ENCODE measurements at places on chromosomes 1 and 21.
A peak's percentile ranks its signal among the peaks of the same experiment; 100 is the strongest.

DNA sequence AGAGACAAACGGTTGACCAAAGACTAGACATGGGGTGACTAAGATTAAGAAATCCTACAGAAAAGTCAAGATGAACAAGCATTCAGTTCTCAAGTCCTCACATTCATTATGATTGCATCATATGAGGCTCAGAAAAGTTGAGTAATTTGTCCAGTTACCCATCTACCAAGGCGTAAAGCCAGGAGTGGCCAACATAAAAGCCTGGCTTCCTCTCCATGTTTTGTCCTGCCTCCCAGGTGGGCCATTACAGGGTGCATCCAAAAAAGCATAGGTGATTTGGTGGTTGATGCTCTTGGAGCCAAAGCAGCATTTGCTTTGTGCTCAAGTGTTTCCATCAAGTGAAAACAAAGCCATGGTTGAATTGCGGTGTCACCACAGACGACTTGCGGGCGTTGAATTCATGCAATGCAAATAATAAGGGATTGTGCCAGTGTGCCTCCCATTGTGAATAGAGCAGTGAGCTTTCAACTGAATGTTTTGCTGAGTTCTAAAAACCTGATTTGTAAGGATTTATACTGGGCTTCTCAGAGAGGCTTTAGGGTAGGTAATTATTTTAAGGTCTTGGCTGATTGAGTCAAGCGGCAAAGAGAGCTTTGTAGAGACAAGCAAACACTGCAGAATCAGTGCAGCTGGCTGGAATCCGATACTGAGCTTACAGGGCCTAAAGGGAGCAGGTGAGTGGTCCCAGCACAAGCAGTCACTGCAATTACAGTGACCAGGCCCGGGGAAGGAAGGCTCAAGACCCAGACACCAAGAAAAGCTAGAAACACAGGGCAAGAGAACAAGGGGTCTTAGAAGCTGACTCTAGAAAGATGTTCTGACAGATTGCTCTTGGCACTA, 54.1 kb downstream of the KCNJ15 start:
- DNase-seq: no peak

DNA sequence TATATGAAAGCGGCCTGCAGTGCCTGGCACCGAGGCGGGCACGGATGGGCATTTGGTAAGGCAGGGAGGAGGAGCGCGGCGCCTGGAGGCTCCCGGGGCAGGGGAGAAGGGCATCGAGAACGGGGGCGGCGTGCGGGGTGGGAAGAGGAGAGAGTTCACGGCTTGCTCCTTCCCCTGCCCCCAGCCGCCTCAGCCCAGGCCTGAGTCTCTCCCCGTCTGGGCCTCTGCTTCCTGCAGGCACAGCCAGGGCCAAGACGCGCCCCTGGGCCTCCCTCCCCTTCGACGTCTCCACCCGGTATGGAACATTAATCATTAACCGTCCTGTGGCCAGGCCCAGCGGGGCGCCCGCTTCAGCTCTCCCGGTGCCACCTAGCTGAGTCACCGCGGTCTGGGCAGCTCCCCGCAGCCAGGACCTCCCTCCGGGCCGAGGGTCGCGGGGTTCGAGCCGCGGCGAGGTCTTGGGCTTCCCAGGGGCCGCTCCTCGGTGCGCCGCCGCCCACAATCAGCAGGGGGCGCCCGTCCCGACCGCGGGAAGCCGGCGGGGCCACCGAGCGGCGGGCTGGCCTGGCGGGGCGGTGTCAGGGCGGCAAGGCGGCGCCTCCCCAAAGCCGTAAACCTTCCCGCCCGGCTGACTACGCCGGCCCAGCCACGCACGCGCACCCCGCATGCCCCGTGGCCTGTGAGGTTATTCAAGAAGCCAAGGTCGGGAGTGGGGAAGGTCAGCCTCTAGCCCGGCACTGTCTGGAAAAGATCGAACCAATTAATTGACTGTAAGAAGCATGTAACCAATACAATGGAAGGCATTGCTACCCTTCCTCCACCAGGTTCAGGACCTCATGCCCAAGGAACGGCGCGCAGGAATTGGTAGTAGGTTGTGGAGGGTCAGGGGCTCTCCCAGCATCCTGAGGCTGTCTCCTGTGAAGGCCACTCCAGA, 23.4 kb upstream of the RD3 start:
- DNase-seq: peak; percentile 52

DNA sequence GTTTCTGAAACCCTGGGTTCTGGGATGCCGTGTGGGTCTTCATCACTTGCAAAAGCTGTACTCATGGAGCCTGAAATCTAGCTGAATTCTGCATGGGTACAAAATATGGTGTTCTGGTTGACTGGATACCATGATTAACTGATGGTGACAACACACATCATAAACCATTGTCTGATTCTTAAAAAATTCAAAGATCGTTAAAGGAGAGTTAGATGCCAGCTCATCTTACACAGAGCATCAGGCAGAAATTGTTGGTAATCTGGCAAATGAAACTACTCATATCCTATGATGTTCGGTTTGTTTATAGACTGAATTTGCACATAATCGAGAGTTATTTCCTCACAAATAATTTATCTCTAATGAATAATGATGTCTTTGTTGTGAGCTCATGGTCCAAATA, 218.1 kb upstream of the PKN2 start:
- DNase-seq: no peak

- DNase-seq: no peak
These were observed 187.3 kb downstream of the VAV3 start for GRCh38 chr1:107777664-107778047.

DNA sequence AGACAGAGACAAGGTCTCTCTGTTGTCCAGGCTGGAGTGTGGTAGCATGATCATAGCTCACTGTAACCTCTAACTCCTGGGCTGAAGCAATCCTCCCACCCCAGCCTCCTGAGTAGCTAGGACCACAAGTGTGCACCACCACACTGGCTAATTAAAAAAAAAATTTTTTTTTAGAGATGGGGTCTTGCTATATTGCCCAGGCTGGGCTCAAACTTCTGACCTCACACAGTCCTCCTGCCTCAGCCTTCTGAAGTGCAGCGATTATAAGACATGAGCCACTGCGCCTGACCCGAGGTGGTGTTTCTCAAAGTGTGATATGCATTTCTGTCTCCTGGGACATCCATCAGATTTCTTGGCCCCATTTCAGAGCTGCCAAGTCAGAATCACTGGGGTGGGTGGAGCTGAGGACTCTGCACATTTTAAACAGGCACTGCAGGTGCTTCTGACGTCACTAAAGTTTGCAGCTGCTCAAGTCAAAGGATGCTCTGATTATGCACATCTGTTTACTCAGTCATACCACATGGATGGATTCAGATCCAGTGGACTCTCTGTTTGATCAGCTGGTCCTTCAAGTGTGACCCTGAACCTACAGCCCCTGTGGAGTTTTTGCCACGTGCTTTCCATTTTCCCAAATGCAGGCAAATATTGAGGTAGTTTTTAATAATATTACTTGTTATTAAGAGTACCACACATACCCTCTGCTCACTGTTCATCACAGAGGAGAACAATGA, 21.4 kb downstream of the TGFB2 start:
- DNase-seq: no peak

DNA sequence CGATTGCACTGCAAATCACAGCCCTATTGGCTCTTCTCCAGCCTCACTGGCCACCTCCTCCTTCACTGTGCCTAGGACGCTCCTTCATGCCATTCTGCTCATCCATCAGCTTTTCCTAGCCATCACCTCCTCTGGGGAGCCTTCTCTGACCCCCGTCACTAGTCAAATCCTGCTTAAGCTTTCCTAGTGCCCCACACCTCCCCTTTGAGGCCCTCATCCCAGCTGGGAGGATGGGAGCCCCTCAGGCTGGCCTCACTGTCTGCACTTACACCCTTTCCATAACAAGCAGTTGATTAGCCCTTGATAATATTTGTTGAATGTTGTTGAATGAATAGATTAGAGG, 50.7 kb downstream of the KLHDC7A start:
- no peak for DNase-seq

- no peak for DNase-seq
These were observed 11.5 kb downstream of the TRAPPC3 start for GRCh38 chr1:36137776-36138175.

DNA sequence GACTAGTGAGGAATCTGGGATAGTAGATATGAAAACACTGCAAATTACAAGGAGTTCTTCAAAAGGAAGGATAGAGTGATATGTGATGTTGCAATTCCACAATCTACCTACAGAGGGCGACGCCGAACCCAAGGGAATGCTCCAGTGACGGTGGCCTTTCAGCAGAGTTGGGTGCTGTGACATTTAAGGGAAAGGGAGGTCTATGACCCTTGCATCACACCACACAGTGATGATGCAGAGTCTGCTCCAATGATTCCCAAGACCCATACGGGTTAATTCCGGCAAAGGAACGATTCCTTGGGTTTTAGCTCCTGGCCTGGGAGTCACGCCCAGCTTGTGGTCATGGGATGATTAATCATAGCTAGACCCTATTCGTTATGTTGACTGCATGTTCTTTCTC, 123.0 kb upstream of the IGSF21 start:
- no peak for DNase-seq

DNA sequence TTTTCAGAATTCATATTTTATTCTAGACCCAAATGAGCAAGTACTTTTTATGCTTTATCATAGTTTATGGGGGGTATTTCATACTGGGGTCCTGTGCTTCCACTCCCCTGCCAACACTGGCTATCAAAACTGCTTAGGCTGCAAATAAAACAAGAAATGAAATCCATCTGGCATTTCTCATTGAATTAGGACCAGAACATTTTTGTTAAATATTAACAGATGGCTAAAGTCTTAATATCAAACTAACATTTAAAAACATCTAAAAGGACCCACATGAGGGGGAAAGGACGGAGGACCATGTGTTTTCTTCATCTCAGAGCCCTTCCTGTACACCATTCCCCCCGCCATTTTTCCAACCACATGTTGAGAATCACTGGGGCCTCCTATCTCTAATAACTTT, 167.5 kb upstream of the C1orf105 start:
- no peak for DNase-seq

DNA sequence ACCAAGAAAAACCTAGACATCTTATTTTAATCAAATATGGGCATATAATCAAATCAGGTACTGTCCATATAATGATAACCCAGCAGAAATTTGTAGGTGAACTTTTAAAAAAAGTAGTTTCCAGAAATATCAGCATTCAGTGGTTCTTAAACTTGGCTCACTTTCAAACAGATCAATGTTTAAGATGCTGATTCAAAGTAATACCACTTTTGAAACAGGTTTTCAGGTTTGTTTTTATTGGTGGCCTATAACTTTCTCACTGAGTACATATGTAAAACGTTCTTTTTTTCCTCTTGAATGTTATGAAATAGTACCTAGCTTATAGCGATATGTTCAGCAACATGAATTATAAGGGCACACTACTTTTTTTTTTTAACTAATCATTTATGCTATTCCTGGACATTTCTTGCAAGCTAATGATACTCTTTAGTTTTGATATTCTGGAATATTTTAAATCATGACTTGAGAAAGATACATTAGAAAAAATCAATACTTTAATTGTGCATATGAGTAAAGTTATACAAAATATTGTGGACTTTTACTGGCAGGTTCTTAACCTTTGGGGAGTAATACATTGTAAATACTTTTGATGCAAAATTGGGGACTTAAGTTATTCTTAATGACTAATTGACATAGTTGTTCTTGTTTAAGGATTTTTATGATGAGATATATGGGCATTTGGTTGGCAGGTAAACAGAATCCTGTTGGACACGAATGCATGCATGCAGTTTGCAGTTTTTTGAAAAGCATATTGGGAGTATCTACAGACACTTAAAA, 3.0 kb downstream of the NFIA start:
- no peak for DNase-seq

DNA sequence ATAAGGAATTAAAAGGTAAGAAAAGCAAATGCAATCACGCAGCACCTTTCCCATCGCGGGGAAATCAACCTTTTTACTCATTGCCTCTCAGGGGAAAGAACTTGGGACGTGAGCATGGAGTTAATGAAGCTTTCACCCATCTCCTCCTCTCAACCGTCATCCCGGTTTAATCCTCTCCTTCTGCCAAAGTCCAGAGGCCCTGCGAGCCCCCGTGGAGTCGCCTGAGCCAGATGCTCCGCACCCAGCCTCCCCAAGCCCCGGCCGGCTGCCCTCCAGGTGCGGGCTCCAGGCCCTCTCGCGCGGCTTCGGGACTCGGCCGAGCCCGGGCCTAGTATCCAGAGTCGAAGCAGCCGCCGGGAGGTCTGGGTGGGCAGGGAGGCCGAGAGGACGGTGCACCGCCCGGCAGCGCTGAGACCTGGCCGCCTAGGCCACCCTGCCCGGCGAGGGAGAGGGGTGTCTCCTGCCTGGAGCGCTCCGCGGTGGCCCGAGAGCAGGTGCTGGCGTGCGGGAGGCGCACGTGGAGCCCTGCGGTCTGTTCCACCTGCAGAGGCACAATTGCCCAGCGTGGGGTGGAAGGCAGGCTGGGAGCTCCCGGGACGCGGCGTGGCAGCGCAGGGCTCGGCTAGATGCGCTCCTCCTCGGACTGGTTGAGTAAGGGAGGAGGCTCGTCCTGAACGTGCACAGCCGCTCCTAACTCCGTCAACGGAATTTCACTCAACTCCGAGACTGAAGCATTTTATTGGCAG, 218.5 kb downstream of the SDCCAG8 start:
- DNase-seq: no peak

DNA sequence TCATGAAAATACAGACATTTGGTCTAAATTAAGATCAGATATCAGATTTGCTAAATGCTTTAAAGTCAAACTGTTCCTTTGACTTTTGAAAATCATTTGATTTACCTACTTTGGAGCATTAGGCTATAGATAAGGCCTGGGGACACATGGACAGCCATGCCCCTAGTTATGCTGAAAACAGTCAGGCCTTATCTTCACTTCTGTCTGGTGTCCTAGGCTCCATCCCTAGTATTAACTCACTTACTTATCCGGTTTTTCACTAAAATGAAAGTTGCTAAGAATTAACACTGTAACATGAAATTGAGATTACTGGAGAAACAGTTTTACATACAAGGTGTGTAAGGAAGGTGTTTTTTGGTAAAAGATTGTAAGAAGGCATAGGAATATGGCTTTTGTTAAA, 4.5 kb upstream of the CATSPERE start:
- no peak for DNase-seq

DNA sequence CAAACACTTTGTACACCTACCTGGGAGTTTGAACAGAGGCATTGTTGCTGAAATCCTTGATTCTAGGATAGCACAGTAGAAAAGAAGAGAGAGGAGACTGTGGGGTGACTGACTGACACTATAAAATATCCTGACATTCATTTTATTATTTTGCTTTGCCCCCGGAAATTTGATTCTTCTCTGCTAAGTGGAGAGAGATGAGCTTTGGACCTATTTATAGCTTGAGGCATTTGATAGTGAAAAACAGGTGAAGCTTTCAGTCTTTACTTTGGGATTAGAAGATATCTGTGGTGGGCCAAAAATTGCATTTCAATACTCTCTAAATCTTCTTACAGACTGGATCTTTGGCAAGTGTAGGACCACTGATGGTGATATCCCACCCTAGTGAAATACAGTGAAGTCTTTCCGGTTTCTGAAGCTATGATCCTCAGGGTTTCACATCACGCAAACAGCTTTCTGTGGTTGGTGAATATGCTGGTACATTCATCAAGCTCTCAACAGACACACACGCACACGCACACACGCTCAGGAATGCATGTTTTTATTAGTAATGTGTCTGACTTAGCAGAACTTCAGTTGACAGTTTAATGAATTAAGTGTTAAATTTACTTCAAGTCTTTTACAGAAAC, at the start of gene AMPD1:
TSS of gene AMPD1 (minus strand) at position 117 of the 629 bp plus-strand sequence. CDS start at position 42, 75 bp downstream.
- no peak for DNase-seq

GRCh38 chr1:64950284-64950809, 16.0 kb downstream of the JAK1 start:
- no peak for DNase-seq

- peak; percentile 65 for DNase-seq
These were observed 11.5 kb downstream of the ABL2 start for GRCh38 chr1:179217943-179218507.

GRCh38 chr21:34915364-34915841, 133.7 kb downstream of the RUNX1 start:
- no peak for DNase-seq
